ENCODE measurements at places on chromosomes 5 and 9.
A peak's percentile ranks its signal among the peaks of the same experiment; 100 is the strongest.

DNA sequence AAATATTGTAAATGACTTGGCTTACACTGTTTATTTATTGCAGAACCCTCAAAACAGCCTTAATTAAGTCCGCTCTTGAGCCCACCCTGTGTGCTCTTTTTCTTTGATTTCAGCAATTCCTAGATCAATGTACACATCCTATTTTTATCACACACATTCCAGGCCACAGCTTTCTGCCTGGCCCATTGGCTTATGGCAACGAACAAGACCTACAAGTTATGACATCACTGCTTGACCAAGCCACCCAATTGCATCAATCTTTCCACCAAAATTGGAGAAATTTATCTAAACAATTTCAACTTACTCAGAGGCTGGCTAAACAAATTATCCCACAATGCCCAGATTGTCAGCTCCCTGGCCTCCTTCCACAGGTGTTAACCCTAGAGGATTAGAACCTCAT is 158.4 kb downstream of the CPLANE1 start:
- H3K36me3 ChIP-seq, result no peaks in the 10 kb centered on the region
- no peaks in the 10 kb centered on the region for H3K4me1 ChIP-seq
- no peak overlapping the region for H3K4me3 ChIP-seq

- H3K36me3 ChIP-seq, result no peaks in the 10 kb centered on the region
- DNase-seq, result no peak
- H3K27ac ChIP-seq, result no peak overlapping the region
- H3K4me1 ChIP-seq, result peaks cover 12% of the 10 kb centered on the region
- H3K27me3 ChIP-seq, result no peaks in the 10 kb centered on the region
- H3K4me3 ChIP-seq, result no peak overlapping the region
These were observed 133.2 kb downstream of the EDIL3 start for GRCh38 chr5:84251503-84251902.

DNA sequence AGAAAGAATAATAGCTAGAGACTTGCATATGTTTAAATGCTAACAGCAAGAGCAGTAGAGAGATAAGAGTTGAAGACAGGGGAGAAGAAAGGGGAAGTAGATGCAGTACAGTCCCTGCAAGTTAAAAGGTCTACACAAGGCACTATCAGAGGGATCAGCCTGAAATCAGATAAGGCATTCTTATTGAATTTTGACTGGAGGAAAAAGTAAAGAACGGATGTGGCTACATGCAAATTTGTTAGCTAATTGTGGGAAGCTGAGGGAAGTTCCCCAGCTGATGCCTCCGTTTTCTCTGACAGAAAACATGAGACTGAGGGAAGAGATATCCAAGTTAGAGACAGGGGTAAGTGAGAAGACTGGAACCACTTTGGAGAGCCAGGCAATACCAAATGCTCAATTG is 12.9 kb upstream of the RHOBTB3 start:
- H3K4me3 ChIP-seq, result no peak overlapping the region
- no peaks in the 10 kb centered on the region for H3K36me3 ChIP-seq
- no peak overlapping the region for H3K27ac ChIP-seq
- no peaks in the 10 kb centered on the region for H3K27me3 ChIP-seq
- DNase-seq, result no peak
- peaks cover 19% of the 10 kb centered on the region for H3K4me1 ChIP-seq

DNA sequence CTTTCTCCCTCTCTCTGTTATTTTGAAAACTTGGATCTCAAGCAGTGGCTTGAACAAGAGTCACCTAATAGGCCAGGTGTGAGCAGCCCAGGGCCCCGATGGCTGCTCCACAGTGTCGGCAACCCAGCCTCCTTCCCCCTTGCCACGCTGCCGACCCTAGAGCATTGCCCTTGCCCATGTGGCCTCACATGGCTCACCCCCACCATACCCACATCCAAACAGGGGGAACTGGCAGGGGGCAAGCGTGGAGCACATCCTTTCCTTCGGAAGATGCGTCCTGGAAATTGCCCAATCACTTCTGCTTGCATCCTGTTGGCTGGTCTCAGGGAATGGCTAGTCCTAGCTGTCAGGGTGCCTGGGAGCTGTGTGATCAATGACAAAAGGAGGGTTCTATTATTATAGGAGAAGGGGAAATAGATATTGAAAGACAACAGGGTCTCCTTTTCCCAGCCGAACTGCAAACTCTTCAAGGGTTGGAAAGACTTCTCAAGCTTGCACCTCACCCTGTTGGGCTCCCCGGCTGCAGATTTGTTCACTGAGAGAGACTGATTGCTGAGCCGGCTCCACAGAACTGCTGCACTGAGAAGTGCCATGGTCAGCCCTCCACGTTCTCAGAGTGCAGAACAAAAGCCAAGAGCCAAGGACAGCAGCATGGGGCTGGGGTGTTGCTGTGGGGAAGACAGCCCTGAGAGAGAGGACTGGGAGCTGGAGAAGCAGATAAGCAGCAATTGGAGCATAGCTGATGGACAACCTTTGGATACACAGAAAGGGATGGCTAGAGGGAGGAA is 8.3 kb upstream of the TIFAB start:
- H3K27me3 ChIP-seq, result peaks cover 69% of the 10 kb centered on the region
- H3K27ac ChIP-seq, result no peak overlapping the region
- no peaks in the 10 kb centered on the region for H3K4me1 ChIP-seq
- H3K4me3 ChIP-seq, result no peak overlapping the region

- H3K4me1 ChIP-seq, result no peaks in the 10 kb centered on the region
- no peak overlapping the region for H3K4me3 ChIP-seq
- H3K36me3 ChIP-seq, result no peaks in the 10 kb centered on the region
These were observed 153.3 kb downstream of the ST8SIA4 start for GRCh38 chr5:100749771-100750284.

DNA sequence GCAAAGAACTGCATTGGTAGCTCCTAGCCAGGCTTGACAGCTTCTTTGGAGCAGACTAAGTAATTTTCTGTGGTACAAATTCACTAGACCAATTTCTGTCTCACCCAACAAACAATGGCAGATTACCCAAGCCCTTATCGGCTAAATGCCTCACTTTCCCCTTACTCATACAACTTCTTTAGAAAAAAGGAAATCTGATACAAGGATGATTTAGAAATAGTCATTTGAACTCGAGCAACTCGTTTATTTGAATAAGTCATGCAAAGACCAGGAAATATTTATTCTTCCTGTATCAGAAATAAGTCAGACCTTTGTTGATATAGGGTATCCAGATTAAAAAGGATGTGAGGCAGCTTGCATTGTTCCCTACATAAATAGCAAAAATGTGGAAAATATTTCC is 170.4 kb upstream of the CDH6 start:
- H3K4me3 ChIP-seq, result no peak overlapping the region
- DNase-seq, result no peak
- H3K36me3 ChIP-seq, result no peaks in the 10 kb centered on the region
- H3K27ac ChIP-seq, result no peak overlapping the region
- no peaks in the 10 kb centered on the region for H3K27me3 ChIP-seq

DNA sequence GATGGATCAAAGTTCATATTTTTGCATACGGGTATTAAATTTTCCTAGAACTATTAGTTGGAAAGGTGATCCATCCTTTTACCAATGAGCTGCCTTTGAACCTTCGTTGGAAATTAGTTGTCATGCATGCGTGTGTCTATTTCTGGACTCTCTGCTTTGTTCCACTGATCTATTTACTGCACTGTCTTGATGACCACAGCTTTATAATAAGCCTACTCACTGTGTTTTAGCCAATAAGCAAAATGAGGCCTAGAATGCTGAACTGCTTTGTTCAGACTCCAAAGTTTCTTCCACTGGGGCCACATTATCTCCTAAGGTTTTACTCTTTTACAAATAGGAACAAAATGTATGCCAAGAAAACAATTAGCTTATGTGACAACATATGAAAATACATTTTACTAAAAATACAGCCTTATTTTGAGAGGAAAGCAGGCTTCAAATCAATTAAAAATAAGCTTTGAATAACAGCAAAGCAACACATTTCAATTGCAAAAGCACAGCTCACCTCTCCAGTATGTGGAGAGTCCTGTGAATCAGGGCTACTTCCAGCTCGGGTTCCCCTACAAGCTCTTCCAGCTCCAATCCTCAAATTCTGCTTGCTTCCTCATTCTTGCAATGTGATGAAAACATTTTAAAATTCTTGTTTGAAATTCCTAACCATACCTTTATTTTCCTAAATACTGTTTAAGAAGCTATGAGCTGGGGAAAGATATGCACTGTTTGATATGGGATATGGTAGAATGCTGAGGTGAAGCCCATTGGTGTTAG is 72.0 kb downstream of the RETREG1 start:
- H3K27ac ChIP-seq, result peak overlapping the region; percentile 57
- no peaks in the 10 kb centered on the region for H3K27me3 ChIP-seq
- H3K36me3 ChIP-seq, result no peaks in the 10 kb centered on the region

GRCh38 chr5:126508962-126509279 is 85.7 kb downstream of the GRAMD2B start:
- H3K27me3 ChIP-seq, result no peaks in the 10 kb centered on the region
- 0 out of 2 replicates have a peak, but pooled peaks cover 6% of the 10 kb centered on the region for H3K4me1 ChIP-seq
- H3K4me3 ChIP-seq, result no peak overlapping the region
